ENCODE measurements at places on chromosomes 4 and X.
A peak's percentile ranks its signal among the peaks of the same experiment; 100 is the strongest.

GRCh38 chrX:55638933-55639332 is 15.7 kb downstream of the FOXR2 start:
- no peak for DNase-seq

DNA sequence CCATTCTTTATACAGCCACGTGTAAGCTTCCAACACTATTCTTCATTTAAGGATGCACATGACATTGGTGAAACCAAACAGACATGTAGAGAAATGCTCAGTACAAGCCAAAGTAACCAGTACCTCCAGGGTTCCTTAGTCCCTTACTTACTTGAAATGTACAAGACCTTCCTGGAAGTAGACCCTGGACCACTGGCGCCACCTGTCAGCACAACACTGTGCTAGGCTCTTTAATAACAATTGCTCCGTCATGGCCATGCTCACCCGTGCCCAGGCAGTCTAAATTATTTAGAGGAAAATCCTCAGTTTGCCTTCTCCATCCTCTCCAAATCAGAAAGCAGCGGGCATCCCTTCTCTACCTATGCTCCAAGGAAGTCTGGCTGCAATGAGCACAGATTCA is 52.7 kb downstream of the ADGRA3 start:
- DNase-seq: no peak

GRCh38 chr4:74364652-74365491 is at the start of gene EREG:
Gene EREG (plus strand): TSS chr4:74365145. CDS start chr4:74365309, 164 bp downstream.
- peak; percentile 64 for DNase-seq

DNA sequence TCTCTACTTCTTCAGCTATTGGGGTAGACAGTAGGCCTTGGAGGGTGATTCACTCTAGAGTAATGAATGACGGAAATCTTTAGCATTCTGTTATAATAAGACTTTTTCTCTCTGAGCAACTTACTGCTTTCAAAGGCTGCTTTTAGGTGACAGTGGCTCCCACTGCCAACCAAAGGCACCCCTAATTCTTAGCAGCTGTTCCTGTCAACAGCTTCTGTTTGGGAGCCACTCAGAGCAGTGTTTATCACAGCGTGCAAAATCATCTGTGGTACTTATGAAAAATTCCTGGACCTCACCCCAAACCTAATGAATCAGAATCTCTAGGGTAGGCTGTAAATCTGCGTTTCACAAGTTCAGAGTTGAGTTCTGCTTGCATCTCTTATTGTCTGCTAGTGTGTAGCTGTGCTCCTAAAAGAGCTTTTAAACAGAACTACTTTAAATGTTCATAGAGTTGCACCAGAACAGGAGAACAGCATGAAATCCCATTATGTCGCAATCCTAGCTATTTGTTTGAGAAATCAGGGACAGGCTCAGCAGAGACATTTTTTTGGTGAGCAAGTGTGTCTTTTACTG is 52.8 kb upstream of the POU4F2 start:
- DNase-seq: no peak

DNA sequence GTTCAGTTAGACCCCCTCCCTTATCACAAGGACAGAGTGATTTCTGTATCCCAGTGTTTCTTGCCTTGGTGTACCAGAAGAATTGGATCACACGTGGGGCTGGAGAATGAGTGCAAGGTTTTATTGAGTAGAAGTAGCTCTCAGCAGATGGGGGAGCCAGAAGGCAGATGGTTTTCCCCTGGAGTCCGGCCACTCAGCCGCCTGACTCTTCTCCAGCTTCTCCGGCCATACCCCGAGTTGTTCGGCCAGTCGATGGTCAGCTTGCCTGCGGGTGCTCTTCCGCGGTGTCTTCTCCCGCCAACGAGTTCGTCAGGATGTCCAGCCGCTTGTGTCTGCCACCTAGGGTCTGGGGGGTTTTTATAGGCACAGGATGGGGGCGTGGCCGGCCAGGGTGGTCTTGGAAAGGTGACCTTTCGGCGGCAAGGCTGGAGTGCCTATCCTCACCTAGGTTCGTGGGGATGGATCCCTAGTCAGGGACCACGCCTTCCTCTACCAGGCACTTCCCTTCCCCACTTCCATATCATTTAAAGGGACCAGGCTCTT is 14.5 kb downstream of the GAB1 start:
- DNase-seq: peak; percentile 48

DNA sequence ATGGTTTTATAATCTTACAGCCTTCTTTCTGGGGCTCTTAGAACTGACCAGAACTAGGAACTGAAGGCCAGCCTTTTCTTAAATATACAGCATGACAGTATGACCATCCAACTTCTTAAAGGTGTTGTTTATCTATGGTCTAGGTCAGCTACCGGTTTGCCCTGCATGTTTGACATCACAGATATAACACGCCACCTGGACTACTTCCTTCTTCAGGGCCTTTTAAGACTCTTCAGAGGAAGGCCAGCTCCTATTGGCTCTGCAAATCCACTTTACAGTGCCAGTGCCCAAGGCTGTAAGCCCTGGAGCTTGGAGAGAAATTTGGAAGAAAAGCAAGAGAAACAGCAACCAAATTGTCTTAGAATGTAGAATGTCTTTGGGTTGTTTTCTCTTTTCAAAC is 185.5 kb downstream of the MGST2 start:
- no peak for DNase-seq

GRCh38 chr4:123747016-123747415 is 350.4 kb downstream of the SPRY1 start:
- DNase-seq: no peak

- DNase-seq: no peak
These were observed 14.3 kb upstream of the GCNA start for GRCh38 chrX:71563921-71564320.

- DNase-seq: no peak
These were observed 59.2 kb downstream of the GPR143 start for GRCh38 chrX:9706421-9706820.

- DNase-seq: no peak
These were observed 978.3 kb upstream of the TENM3 start for GRCh38 chr4:181264893-181265292.

GRCh38 chrX:97704881-97705280 is 821.2 kb downstream of the RPA4 start:
- no peak for DNase-seq

- DNase-seq: no peak
These were observed 1.1 kb upstream of the ETNPPL start for GRCh38 chr4:108763986-108764385.

DNA sequence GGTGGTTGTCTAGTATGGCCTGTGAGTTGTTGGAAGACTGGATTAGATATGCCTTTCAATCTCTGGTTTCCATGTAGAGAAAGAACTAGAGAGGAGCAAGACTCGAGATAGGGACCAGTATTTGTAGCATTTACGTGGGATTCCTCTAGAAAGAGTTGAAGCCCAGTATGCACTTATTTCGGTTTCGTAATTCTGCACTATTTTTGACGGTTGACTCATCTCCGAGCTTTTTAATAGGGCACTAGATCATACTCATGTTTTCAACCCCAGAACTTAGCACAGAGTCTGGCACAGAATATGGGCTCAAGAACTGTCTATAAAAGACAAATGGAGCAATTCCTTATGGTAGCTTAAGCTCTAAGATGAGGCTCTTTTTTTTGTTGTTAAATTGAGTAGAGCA is 15.7 kb downstream of the HELT start:
- no peak for DNase-seq

GRCh38 chr4:173189117-173189693 is 20.6 kb downstream of the GALNT7 start:
- no peak for DNase-seq

DNA sequence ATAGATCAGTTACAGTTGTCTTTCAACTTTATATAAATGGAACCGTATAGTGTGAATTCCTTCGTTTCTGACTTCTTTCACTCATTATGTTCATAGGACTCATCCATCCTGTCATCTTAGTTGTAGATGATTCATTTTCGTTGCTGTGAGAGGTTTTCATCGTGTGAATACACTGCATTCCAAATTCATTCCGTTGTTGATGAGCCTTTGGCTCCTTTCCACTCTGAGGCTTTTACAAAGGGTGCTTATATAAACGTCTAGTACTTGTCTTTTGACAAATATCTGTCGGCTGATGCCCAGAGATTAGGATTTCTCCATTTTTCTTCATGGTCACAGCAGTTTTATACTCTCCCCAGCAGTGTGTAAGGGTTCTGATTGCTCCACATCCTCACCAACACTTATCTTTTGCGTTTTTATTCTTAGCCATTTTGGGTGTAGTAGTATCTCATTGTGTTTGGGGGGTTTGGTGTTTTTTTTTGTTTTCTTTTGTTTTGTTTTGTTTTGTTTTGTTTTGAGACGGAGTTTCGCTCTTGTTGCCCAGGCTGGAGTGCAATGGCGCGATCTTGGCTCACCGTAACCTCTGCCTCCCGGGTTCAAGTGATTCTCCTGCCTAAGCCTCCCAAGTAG is 48.6 kb downstream of the LRP2BP start:
- no peak for DNase-seq

DNA sequence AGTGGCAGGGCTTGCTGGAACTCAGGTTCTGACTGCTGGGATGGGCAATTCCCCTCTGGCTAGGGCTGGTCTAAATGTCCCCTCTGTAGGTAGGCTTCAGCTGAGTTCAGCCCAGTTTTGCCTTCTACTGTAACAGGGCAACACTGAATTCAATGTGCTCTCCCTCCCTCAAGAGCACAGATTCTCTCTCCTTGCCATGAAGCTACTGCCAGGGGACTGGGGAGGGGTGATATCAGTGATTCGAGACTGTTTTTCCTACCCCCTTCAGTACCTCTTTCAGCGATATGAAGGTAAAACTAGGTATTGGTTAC is 23.4 kb upstream of the STPG2 start:
- DNase-seq: no peak

DNA sequence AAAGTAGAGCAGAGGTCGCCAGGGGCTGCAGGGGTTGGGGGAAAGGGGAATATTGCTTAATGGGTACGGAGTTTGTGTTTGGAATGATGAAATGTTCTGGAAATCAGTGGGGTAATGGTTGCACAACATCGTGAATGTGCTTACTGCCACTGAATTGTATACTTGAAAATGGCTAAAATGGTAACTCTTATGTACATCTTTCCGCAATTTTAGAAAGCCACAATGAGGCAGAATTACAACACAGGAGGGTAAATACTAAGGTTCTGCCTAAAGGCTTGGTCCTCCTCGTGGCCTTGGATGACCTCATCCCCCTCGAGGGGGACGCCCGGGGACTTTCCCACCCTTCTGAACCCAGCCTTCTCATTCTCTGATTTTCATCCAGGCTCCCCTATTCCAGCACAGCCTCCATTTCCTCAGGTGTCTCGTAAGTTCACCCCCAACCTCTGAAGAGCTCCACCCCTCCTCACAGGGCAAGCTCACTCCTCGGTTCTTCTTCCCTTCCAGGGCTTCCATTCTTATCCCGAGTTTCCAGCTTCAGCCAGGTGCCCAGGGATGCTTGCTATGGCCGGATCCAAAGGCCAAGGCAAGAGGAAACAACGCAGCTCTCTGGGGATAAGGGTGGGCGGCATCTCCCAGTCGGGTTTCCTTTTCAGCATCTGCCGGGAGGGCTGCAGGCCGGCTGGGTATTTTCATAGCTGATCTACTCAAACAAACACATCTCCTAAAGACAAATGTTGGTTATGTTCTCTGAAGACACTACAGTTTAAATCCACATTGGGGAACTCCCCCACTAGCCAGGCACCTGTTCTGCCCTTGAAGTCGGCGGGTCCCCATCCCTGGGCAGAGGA is 71.3 kb upstream of the ACSL1 start:
- no peak for DNase-seq

GRCh38 chr4:3267576-3268394 is 18.8 kb downstream of the MSANTD1 start:
- no peak for DNase-seq

GRCh38 chrX:20347481-20347880 is 80.8 kb upstream of the RPS6KA3 start:
- DNase-seq: no peak

DNA sequence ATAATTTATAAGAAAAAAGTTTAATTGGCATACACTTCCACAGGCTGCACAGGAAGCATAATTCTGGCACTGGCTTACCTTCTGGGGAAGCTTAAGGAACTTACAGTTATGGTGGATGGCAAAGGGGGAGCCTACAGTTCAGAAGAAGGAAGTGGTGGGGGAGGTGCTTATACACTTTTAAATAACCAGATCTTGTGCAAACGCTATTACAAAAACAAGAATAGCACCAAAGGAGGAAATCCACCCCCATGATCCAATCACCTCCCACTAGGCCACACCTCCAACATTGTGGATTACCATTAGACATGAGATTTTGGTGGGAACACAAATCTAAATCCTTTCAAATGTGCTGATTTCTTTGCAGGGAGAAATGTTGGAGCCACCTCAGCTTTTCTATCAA is 287.7 kb downstream of the CPXCR1 start:
- DNase-seq: no peak

DNA sequence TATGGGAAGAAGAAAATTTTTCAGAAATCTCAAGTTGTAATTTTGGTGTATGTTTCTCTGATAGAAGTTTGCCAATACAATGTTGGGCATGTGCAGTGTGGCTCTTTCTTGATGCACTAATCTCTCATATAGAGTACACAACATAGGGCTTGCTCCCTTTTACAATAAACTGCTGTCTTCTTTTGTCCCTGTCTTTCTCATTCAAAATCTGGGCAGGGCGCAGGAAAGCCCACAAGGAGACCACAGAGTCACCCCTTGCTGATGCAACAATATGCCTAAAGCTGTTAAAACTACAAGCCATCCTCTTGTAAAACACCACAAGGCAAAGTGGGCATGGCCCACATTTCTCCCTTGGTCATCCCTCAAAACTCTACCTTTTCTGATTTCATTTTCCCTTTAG is 63.4 kb upstream of the TBC1D9 start:
- no peak for DNase-seq

- no peak for DNase-seq
These were observed 40.5 kb downstream of the CLDN34 start for GRCh38 chrX:10007621-10008020.

DNA sequence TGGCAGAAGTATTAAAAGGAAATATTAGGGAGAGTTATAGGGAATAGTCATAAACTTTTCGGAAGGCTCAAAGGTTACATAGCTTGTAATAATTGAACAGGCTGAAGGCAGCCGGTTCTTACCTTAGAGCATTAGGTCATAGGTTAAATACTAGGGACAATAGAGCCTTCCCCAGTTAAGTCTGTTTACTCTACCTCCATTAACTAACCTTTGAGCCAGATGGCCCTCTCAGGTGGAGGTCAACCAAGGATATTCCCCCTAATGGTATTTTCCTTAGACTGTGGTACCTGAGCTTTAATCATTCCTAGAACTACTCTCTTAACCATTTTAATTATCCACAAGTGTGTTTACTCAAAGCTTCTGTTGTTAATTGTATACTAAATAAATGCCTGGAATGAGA is 920.9 kb upstream of the PABPC4L start:
- no peak for DNase-seq

GRCh38 chrX:153991013-153991580 is 18.5 kb downstream of the TMEM187 start:
- DNase-seq: no peak

GRCh38 chr4:120517966-120518365 is 404.6 kb downstream of the PRDM5 start:
- DNase-seq: no peak
